T-helper 2 cell treated with Interferon-gamma antibody and Interleukin-4, amounts not matched to agents 5 μg/mL and 100 μg/mL, for 36 hours (primary cell): ENCODE measurements at places on chromosomes 5 and 9.

- H3K4me3 ChIP-seq: no peak overlapping the region
- H3K36me3 ChIP-seq: no peaks in the 10 kb centered on the region
- peaks cover 16% of the 10 kb centered on the region for H3K4me1 ChIP-seq
- H3K27ac ChIP-seq: no peak overlapping the region
- peaks cover 2% of the 10 kb centered on the region for H3K27me3 ChIP-seq
These were observed 86.0 kb upstream of the EQTN start for GRCh38 chr9:27382975-27383374.

DNA sequence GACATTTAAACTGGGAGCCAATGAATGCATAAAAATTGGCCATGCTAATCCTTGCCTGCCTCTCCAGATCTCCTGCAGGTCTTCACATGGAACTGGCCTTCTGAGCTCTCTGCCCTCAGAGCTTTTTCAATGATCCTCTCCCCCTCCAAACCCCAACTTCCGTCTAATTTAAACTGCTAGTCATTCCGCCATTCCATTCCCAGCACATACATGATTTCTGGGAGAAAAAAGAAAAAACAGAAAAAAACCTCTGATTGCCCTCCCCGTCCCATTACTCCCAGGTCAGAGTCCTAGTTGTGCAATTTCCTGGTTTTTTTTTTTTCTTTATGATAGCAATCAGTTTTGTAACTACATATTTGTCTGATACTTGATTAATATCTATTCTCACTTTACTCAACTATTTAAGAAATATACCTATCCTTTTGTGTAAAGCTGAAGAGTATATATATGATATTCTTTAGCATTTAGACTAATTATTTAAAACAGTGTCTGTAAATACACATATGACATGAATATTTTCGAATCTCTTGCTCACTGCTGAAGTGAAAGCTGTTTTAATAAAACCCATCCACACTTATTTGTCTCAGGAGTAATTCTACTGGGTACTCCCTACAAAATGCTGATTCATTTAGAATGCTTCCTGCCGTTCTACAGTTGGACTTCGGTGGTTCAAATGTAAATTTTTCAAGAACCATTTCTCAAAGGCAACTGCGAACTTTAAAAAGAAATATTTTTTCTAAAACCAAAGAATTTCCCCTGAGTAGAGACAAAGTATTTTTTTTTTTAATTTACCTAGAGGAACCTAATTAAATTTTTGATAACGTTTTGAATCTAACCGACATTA, 1.6 kb downstream of the HINT1 start:
- peak overlapping the region; percentile 86 for H3K4me3 ChIP-seq
- peak overlapping the region; percentile 92 for H3K27ac ChIP-seq
- peaks cover 41% of the 10 kb centered on the region for H3K4me1 ChIP-seq
- H3K36me3 ChIP-seq: peaks cover 57% of the 10 kb centered on the region

GRCh38 chr9:127991017-127991756, 10.4 kb upstream of the EEIG1 start:
- peaks cover 16% of the 10 kb centered on the region for H3K4me1 ChIP-seq
- peak overlapping the region; percentile 43 for H3K27ac ChIP-seq
- no peaks in the 10 kb centered on the region for H3K27me3 ChIP-seq
- no peak for DNase-seq
- H3K4me3 ChIP-seq: no peak overlapping the region

- no peaks in the 10 kb centered on the region for H3K27me3 ChIP-seq
- no peak overlapping the region for H3K27ac ChIP-seq
- H3K4me3 ChIP-seq: no peak overlapping the region
- peaks cover 2% of the 10 kb centered on the region for H3K36me3 ChIP-seq
- peaks cover 33% of the 10 kb centered on the region for H3K4me1 ChIP-seq
- no peak for DNase-seq
These were observed 210.7 kb upstream of the DMRT1 start for GRCh38 chr9:630817-631216.

DNA sequence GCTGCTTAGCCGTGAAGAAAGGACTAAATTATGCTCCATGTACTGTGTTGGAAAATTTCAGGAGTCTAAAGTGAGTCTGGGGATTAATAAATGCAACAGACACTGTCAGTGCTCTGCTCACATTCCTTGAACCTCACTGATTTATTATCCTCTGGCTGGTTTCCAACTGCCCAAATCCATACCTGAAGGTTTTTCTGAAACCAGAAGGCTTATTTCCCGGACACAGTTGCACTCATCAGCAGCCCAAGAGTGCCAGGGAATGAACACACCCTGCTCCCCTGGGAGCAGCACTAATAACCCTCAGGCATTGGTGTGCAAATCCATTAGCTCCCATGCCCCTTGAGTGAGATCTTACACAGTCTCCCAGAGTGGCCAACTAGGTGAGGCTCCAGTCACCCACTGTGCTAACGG, 38.7 kb downstream of the F2R start:
- DNase-seq: no peak

DNA sequence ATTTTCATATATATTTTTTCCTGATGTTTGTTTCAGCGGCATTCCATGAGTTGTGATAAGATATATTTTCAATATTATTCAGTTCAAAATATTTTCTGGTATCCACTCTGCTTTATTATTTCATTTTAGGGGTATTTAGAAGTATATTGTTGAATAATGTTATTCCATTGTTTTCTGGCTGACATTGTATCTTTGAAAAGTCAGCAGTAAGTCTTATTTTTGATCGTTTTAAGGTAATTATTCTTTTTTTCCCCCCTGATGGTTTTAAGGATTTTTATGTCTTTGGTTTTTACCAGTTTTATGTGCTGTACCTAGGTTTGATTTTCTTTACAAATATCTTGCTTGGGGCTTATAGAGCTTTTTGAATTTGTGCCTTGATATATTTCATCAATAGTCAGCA, 6.6 kb upstream of the GLRA1 start:
- H3K4me3 ChIP-seq: no peak overlapping the region
- no peaks in the 10 kb centered on the region for H3K4me1 ChIP-seq
- DNase-seq: no peak
- H3K27ac ChIP-seq: no peak overlapping the region

GRCh38 chr9:132412089-132412488, 2.1 kb downstream of the CFAP77 start:
- no peak overlapping the region for H3K4me3 ChIP-seq
- peaks cover 14% of the 10 kb centered on the region for H3K4me1 ChIP-seq

DNA sequence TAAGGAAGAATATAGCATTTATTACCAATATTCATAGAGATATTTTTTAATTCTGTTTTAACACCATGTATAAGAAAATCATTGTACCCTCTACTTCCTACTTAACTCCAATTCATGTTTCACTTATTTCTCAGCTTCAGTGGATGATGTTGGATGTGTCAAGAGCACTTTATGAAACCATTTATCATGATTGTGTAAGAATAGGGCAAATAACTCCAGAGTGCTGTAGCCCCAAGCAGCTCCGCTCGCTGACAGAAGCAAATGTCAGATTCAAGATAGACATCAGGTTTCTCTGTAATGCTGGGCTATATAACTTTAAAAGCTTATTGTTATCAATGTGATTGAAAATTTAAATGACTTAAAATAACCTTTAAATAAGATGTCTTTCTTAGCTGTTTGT, 50.4 kb downstream of the MAST4 start:
- no peak for DNase-seq
- no peak overlapping the region for H3K4me3 ChIP-seq
- no peaks in the 10 kb centered on the region for H3K36me3 ChIP-seq
- no peak overlapping the region for H3K27ac ChIP-seq
- H3K4me1 ChIP-seq: peaks cover 5% of the 10 kb centered on the region

DNA sequence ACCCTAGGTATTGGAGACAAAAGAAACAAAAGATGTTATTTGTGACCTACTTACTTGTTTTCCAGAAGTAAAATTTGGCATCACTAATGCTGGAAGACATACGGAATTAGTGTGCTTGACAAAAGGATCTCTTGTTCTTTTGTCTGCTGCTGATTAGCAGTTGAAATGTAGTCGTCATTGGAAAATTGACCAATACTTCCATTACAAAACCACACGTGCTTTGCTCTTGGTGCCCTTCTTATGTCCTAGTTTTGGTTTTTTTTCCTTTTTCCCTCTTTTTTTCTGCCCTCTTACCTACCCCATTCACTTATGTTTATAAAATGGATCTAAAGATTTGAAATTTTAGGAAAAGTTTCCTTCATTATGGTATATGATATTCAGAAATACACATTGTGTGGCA, 197.4 kb downstream of the FER start:
- H3K27ac ChIP-seq: no peak overlapping the region
- H3K4me3 ChIP-seq: no peak overlapping the region
- H3K4me1 ChIP-seq: peaks cover 4% of the 10 kb centered on the region
- H3K36me3 ChIP-seq: no peaks in the 10 kb centered on the region

DNA sequence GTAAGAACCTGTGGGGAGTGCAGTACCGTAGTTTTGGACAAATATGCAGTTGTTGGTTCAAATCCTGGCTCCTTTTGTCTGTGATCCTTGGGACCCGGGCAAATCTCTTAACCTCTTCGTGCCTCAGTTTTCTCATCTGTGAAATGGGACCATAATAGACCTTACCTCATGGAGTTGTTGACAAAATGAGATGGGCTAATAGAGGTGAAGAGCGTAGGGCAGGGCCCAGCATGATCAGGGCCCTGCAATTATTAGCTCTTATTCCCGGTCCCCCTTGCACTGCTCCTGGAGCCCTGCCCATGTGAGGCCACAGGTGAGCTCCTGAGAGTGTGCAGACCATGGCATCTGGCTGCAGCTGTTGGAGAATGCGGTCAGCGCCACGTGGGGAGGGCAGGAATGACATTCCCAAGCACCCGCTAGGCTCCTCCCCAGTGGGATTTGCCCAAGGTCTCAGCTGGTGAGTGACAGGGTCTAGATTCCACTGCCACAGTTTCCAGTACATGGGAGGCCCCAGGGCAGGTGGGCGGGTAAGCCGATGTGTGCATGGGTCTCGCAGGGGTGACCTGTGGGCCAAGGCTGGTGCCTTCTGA, 41.0 kb downstream of the NEK6 start:
- H3K27ac ChIP-seq: no peak overlapping the region
- no peak overlapping the region for H3K4me3 ChIP-seq
- H3K36me3 ChIP-seq: peaks cover 4% of the 10 kb centered on the region
- H3K4me1 ChIP-seq: peaks cover 20% of the 10 kb centered on the region
- no peaks in the 10 kb centered on the region for H3K27me3 ChIP-seq

DNA sequence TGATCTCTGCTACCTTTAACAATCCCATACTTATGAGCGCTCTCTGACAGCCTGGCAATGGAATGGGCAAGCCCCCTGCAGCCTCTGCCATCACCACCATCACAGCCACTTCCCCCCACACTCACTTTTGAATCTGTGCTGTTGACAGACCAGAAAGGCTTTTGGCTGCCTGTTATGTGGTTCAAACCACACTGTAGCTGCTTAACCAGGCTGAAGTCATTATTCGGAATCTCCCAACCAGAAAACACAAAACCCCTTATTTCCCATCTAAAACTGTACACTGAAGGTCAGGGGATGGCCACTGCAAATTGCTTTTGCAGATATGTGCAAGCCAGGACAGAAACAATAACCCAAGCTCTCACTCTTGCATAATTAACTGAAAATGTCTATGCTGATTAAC, 35.8 kb downstream of the PTCH1 start:
- no peaks in the 10 kb centered on the region for H3K36me3 ChIP-seq
- no peak overlapping the region for H3K4me3 ChIP-seq
- H3K27me3 ChIP-seq: peaks cover 14% of the 10 kb centered on the region
- peaks cover 2% of the 10 kb centered on the region for H3K4me1 ChIP-seq
- no peak overlapping the region for H3K27ac ChIP-seq

GRCh38 chr5:147400881-147401280, 109.0 kb downstream of the DPYSL3 start:
- DNase-seq: no peak
- no peak overlapping the region for H3K4me3 ChIP-seq
- H3K27ac ChIP-seq: no peak overlapping the region
- no peaks in the 10 kb centered on the region for H3K4me1 ChIP-seq
- H3K36me3 ChIP-seq: no peaks in the 10 kb centered on the region

- no peaks in the 10 kb centered on the region for H3K36me3 ChIP-seq
- no peaks in the 10 kb centered on the region for H3K4me1 ChIP-seq
- no peak for DNase-seq
- no peak within 1 kb of the TSS for H3K27ac ChIP-seq
- H3K27me3 ChIP-seq: peaks cover 14% of the 10 kb centered on the region
- H3K4me3 ChIP-seq: no peak within 1 kb of the TSS
These were observed at the start of gene GARNL3 for GRCh38 chr9:127264462-127265219. Gene GARNL3, plus strand, starts transcription at chr9:127264774. Its CDS starts 104 bp downstream, at chr9:127264878.

- peaks cover 2% of the 10 kb centered on the region for H3K27me3 ChIP-seq
- H3K36me3 ChIP-seq: peaks cover 22% of the 10 kb centered on the region
- H3K4me1 ChIP-seq: peaks cover 31% of the 10 kb centered on the region
- no peak for DNase-seq
These were observed 315 bp downstream of the PIK3R1 start for GRCh38 chr5:68215898-68216244.

DNA sequence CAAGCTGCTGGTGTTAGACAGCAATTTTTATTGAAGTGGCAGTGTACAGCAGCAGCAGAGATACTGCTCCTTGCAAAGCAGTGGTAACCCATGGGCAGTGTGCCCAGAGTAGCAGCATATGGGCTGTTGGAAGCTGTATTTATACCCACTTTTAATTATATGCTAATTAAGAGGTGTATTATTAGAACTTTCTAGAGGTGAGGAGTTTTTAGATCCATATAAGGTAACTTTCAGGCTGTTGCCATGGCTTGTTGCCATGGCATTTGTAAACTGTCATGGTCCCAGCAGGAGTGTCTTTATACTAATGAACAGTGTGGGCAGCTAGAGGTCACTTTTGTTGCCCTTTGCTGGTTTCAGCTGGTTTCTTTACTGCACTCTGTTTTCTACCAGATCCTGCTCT, 3.7 kb upstream of the PJA2 start:
- peaks cover 7% of the 10 kb centered on the region for H3K36me3 ChIP-seq
- DNase-seq: no peak
- peaks cover 13% of the 10 kb centered on the region for H3K4me1 ChIP-seq
